Heart right ventricle (tissue), 16 donors: ENCODE measurements at places on chromosomes 2 and 18. TPM values are rescaled to one million over a fixed set of nuclear protein-coding genes. Genes with fewer than 3 reads are reported as not detected.

DNA sequence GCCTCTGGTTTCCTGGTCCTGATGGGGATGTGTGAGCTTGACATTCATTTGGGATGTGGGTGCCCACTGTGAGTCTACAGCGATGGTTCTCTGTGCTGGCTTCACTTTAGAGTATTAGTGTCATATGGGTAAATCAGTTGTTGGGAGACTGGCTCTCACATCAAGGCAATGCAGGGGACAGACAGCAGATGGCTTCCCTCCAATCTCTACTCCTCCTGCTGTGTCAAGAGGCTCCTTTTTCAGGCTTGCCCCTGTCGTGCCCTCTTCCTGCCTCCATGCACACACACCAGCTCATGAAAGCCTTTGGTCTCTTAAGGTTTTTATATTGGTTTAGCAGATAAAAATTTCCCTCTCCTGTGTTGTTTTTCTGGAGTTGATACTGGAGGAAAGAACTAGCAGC lies 315.6 kb downstream of the RDH14 start:
- no peak for DNase-seq

ADGRF3 gene
- not detected for polyA plus RNA-seq

DPP10 gene
- polyA plus RNA-seq: not detected

UGT1A3 gene
- polyA plus RNA-seq: not detected

DNA sequence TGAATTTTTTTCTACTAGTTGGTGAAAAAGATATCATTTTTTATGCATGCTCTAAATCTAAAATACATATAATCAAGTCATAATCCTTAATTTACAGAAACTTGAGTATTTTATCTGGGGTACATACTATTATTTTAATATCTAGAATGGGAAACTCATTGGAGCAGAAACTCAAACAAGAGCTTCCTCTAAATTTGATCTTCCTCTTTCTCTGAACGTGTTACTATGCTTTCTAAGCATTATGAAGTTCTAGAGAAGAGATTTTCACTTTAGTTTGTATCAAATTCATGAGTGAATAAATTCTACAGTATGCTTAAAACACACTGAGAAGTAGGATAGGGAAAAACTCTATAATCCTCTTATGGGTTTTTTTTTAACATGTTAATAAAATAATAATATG lies 20.6 kb upstream of the SLC38A11 start:
- no peak for DNase-seq

NAB1 gene
- 9.3 TPM for polyA plus RNA-seq

- no peak for DNase-seq
Observed at GRCh38 chr2:67829470-67829869, 233.3 kb downstream of the C1D start.

LYPD6 gene
- 0.15 TPM for polyA plus RNA-seq

DNA sequence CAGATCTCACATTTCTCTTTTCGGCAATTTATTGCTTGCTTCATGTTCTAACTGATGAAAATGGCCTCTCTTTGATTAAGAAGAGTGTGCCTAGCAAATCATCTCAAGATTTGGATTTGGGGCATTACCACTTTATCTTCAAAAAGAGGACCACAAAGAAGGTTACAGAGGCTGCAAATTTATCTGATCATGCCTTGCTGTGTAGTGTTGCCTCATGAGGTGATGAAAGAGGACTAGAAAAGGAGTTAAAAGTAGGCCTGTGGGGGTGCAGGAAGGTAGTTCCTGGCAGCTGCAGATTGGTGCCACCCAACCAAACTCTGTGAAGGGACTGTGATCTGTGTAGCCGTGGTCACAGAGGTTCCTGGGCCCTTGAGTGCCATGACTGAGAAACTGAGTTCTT lies 69.2 kb downstream of the PRELID3A start:
- no peak for DNase-seq

FSIP2 gene
- polyA plus RNA-seq: 0.01 TPM

SPATA3 gene
- not detected for polyA plus RNA-seq

ALPP gene
- not detected for polyA plus RNA-seq
